ENCODE measurements at places on chromosomes 2 and 18.

GRCh38 chr2:239303711-239304532 is 96.9 kb downstream of the HDAC4 start:
- no peak for DNase-seq

GRCh38 chr2:162327806-162328205 is 9.3 kb upstream of the IFIH1 start:
- DNase-seq: no peak

DNA sequence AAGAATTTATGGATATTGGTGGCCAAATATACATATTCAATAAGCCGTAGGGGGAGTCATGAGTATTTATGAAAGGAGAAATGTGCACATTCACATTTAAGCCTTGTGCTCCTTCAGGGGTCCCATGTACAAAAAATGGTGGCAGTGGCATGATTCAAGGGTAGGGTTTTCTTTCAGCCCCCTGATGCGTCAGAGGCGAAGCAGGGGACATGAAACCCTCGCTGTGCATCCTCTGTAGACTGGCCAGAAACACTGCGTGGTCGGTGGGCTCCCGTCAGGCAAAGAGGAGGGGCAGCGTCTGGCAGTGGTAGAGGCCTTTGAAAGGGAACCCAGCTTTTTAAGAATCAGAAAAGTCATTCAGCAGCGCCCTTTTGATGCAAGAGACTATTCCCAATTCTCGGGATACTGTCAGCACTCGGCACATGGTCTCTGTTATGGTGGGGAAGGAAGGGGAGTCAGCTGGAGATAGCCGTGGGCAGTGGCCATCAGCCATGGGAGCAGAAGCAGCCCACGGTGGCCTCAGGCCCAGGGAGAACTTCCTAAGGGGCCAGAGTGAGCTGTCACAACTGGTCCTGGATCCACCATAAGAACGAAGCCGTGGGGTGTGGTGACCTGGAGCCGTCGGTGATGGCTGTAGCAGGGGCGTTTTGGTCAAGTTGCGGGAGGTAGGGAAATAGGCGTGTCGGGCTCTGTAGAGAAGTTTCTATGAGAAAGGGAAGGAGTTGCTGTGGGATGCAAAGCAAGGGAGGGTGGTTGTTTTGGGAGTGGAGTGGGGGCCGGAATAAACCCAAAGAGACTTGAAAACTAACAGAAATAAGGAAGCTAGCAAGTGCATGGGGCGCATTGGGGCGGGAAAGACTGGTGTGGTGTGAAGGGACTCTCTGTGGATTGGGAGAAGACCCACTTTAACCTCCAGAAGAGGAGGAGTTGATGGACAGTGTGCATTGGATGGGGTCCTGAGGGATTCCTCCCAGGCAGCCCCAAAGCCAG is 95.6 kb downstream of the SH3BP4 start:
- no peak for DNase-seq

DNA sequence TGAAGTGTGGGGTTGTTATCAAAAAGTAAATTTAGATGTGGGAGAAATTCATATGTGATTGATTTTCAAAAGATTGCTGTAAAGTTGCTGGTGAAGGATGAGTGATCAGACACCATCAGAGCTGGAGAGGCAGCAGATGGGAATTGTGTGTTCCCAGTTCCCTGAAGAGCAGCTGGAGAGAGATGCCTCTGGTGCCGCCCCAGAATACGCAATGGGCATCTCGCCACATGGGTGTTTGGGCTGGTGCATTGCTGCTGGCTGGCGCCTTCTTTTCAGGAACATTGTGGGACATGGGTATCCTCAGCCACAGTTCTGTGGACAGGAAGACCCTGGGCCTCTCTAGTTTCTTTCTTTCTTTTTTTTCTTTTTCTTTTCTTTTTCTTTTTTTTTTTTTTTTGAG is 11.9 kb downstream of the ATG4B start:
- no peak for DNase-seq

DNA sequence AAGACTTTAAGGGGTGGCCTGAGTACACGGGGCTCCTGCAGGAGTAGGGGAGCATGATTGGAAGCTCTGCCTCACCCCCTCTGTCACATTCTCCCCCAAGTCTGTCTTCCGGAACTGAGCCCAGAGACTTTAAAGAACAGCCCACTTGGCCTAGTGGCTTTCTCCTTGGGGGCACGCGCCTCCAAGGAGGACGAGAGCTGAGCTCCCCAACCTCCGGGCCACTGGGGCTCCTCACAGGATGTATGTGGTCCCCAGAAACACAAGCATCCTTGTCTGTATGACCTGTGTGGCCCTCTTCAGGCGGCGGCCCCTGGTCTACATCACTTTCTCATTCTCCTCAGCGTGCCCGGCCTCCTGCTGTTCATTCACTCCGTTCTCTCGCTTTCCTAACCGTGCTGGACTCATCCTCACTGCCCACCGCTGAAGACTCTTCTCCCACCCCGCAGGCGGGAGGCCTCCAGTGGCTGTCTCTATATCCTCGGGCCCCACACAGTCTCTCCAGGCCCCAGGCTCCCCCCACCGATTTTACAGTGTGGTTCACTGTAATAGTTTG is 23.7 kb downstream of the KCNF1 start:
- DNase-seq: no peak

DNA sequence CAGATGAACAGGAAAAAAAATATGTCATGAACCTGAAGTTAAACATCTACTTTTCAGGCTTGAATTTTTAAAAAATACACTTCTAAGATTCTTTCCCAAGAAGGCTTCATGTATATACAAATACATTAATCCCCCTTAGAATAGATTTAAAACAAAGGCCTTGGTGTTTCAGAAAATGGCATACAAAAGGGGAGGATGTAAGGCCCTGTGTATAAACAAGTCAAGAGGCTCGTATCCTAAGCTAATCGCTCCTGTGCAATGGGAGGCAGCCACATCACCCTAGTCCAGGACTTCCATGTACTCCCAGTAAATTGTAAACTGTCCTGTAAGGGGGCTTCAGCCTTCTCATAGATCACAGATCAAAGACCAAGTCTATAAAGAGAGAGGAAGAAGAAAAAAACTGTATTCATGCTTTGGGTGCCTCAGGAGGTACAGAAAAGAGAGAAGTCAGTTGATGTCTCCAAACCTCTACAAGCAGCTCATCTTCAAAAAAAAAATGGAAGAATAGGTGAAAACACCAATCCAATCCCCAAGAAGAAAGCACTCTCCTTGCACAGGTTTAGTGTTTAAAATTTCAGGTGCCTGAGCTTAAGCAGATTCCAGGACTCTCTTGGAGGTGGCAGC is 53.9 kb downstream of the ANKRD44 start:
- DNase-seq: no peak

Data from AG20443 (cell line).